Testis (tissue), 5 donors: ENCODE measurements at places on chromosomes 7 and 10. TPM values are rescaled to one million over a fixed set of nuclear protein-coding genes. Genes with fewer than 3 reads are reported as not detected.

AKR1C3 gene
- total RNA-seq: 15.2 TPM

PILRA gene
- total RNA-seq: 18.0 TPM

GRCh38 chr7:362402-363096 lies 72.6 kb downstream of the FOXL3 start:
- no peaks in the 10 kb centered on the region for H3K36me3 ChIP-seq
- no peak overlapping the region for H3K27ac ChIP-seq

- no peak for DNase-seq
- H3K27me3 ChIP-seq: no peaks in the 10 kb centered on the region
- no peaks in the 10 kb centered on the region for H3K36me3 ChIP-seq
Observed at GRCh38 chr7:98365863-98366561, 34.9 kb downstream of the BAIAP2L1 start.

GRCh38 chr7:152865011-152865410 lies 105.5 kb downstream of the ACTR3B start:
- no peak for DNase-seq
- no peaks in the 10 kb centered on the region for H3K36me3 ChIP-seq
- H3K4me1 ChIP-seq: peaks cover 3% of the 10 kb centered on the region
- H3K4me3 ChIP-seq: no peak overlapping the region
- no peaks in the 10 kb centered on the region for H3K27me3 ChIP-seq

DNA sequence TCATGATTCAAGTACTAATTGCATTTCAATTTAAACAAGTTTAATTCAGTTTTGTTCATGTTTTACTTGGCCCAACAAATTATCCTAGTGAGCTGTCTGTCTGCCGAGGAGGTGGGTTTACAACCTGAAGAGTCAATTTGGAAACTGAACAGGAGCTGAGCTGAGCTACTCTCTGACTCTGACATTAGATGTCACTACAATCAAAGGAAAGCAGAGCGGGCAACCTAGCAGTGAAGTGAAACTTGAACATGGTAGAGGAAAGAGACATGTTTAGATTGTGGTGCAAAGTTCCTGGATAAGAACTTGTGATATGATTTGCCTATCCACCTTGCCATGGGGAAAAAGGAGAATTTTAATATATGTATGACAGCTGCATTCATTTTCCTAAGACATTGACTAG lies 9.6 kb upstream of the AGR3 start:
- H3K36me3 ChIP-seq: no peaks in the 10 kb centered on the region
- DNase-seq: no peak
- H3K4me1 ChIP-seq: no peaks in the 10 kb centered on the region
- H3K27ac ChIP-seq: no peak overlapping the region
- no peaks in the 10 kb centered on the region for H3K27me3 ChIP-seq
- no peak overlapping the region for H3K4me3 ChIP-seq
